ENCODE measurements at places on chromosomes 5 and 9.

DNA sequence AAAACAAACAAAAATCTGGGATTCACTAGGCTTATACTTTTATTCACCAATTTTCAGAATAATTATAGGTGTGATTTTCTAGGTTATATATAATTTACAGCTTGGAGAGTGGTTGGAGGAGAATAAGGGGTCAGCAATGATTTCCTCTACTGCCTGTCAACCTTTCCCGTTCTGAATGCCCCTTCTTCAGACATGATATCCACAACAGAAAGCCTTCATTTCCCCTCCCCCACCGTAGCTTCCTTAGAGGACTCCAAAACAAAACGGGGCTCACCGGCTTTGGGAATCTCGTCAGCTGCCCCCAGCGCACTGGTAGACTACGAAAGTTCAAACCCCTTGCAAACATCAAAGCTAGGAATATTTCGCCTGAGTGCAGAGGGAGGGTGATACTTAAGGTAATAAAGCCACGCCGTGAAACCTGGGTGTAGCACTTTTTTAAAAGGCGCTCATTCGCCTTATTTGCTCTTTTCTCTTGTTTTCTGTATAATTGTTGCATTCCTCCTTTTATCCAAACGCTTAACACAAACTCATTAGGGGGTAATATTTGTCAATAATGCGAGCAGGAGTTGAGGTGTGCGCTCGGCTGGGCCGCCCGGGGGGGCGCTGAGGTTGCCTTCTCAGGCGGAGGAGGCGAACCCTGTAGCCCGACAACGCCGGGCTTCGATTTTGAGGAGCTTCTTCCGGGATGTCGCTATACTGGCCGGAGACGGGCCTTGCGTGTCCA is 2.4 kb downstream of the OTP start:
- DNase-seq, result no peak

- no peak for DNase-seq
Measured at GRCh38 chr9:18489861-18490260, 15.9 kb downstream of the ADAMTSL1 start.

DNA sequence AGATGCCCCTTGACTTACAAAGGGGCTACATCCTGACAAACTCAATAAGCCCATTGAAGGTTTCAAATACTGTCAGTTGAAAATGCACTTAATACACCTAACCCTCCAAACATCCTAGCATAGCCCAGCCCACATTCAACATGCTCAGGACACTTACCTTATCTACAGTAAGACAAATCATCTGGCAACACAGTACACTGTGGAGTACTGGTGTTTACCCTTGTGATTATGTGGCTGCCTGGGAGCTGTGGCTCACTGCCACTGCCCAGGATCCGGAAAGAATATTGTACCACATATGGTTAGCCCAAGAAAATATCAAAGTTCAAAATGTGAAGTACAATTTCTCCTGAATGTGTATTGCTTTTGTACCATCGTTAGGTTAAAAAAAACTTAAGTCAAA is 562.2 kb downstream of the HTR1A start:
- DNase-seq, result no peak

DNA sequence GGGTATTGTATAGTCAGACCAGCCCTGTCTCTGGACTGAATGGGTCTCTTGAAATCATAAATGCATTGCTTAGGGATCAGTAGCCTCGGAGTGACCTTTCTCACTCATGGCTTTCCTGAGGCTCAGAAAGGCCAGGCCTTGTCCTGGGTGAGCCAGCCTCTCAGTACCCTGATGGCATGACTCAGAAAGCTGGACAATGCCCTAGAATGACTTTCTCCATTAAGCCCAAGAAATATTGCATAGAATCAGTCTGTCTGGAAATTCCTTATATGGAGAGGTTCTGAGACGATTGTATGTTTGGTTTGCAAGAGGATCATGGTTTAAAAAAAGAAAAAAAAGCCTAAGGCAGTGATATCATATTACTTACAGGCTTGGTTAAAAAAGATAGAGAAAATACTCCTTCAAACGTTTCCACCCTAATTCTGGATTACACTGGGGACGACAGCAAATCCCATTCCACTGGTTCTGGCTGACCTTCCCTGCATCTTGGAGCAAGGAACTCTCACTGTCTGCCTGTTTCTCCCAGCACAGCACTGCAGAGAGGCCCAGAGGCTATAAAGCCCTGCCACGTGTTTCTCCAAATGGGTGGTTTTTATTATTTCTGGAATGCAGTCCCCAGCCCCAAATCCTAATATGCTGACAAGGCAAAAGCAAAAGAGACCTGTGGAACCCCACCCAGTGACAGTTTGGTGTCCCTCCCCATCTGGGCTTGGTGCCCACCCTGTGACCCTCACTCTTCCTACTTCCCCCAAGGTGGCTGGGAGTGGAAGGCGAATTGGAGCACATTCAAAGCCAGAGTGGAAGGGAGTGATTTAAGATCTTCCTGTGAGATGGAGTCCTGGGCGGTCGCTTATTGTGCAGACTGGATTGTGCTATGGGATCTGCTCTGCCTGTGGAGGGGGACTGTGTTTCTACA is 34.4 kb downstream of the MAP1B start:
- DNase-seq, result no peak

DNA sequence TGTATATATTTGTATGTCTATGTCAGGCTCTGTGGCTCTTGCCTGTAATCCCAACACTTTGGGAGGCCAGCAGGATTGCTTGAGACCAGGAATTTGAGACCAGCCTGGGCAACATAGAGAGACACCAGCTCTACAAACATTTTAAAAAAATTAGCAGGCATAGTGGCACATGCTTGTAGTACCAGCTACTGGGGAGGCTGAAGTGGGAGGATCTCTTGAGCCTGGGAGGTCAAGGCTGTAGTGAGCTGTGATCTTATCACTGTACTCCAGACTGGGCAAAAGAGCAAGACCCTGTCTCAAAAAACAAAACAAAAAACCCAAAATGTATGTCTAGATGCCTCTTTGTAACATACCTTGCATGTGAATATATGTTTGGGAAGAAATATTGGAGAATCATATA is 15.8 kb downstream of the ARRDC3 start:
- DNase-seq, result no peak

DNA sequence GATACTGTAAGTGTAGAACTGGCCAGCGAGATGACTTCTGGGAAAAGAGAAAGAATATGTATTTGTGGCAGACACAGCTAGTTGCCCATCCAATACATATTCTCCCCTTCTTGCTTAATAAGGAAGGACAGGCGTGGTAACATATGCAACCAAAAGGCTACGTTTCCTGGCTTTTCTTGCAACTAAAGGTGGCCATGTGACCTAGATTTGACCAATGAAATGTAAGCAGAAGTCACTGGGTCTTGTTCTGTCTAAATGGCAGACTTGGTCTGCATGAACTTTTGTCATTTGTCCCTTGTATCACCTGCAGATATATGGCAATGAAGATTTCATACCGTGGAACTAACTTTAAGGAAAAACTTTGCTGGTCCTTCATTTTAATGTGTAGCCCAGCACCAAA is 183.8 kb downstream of the CDH12 start:
- DNase-seq, result no peak

DNA sequence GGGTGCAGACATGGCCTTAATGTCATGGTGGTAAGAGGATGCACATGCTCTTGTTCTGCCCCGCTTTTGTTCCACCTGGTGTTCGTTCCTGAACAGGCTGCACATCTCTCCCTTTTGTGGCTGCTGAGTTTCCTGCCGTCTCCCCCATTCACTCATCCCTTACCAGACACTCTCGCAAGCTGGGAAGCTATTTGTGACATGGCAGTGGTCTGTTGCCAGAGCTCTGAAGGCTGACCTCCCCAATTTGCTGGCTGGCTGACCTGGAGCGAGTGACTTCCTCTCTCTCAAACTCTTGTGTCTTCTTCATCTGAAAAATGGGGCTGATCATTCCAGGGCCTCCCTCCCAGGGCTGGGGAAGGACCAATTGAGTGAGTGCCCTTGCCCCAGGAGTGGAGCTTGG is 35.9 kb downstream of the HRH2 start:
- no peak for DNase-seq

GRCh38 chr9:72349911-72350310 is 15.1 kb downstream of the ZFAND5 start:
- DNase-seq, result no peak

DNA sequence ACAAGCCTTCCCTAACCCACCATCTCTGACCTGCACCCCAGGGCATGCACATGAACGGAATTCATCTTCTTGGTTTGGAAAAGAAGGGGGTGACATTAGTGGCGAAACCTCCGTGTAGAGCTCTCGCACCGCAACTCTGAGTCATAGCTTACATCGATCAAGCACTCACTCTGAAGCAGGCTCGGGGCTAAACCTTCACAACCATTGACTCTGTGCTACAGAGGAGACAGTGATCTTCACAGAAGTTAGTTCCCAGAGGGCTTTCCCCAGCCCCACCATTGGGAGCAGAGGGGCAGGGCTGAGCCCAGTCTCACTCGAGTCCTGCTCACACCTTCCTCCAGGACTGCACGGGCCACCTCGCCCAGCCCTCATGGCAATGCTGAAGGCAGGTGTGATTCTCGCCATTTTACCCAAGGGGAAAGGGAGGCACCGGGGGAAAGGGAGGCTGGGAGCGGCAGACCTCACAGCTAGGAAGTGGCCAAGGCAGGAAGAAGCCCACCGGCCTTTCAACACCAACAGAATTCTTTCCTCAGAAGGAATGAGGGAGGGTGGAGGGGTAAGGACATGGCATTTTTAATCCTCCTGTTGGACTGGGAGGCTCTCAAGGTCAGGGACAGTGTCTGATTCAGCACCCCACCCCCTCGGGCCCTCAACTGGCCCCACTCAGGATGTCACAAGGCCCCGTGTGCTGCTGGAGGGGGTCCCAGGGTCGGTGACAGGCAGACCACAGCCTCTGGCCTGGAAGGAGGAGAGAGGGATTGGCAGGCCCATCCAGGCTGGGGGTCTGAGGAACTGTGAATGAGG is 25.9 kb upstream of the IL17B start:
- DNase-seq, result no peak

GRCh38 chr5:136724161-136724560 is 358.8 kb upstream of the TRPC7 start:
- no peak for DNase-seq

DNA sequence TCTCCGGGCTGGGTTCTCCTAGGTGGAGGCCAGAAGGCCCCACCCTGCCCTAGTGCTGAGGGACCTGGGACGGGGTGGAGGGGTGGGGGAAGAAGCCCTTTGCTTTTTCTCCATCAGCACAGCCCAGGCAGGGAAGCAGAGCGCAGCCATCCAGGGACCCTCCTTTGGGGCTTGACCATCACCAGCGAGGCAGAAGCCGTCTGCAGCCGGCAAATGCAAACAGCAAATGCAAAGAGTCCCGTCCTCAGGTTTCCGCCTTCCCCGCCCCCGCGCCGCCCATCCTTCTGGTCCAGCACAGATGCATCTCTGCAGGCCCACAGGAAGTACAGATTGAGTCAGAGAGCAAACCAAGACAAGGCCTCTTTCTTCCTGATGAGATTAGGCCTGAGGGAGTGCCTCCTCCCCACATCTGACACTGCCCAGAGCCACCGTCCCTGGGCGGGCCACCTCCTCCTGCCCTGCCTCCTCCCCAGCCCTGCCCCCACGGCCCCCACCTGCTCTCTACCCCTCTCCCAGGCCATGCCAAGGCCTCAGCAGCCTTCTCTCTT is 23.4 kb downstream of the CORO2A start:
- no peak for DNase-seq

DNA sequence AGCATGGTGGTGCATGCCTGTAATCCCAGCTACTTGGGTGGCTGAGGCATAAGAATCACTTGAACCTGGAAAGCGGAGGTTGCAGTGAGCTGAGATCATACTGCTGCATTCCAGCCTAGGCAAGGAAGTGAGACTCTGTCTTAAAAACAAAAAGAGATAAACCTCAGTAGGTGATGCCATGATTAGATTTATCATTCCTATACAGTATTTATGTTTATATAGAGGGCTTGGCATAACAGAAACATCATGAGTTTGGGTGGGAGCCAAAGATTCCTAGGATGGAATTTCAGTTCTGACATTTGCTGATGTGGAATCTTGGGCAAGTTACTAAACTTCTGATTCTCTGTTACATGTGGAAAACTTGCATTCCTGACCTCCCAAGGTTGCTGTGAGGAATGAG is 22.3 kb downstream of the RFK start:
- DNase-seq, result no peak

- no peak for DNase-seq
Measured at GRCh38 chr9:128901379-128901778, 19.4 kb upstream of the PHYHD1 start.

DNA sequence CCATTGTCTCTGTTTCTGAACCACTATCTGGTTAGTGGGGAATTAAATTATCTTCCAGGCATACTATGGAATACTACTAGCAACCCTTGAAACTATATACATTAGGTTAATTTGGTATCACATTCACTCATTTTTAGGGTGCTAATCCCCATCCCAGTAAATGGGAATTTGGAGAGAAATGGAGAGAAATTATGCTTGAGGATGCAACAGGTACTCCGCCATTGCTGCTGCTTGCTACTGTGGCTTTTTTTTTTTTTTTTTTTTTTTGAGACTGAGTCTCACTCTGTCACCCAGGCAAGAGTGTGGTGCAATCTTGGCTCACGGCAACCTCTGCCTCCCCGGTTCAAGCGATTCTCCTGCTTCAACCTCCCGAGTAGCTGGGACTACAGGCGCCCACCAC is 66.1 kb downstream of the AK8 start:
- DNase-seq, result no peak

- no peak for DNase-seq
Measured at GRCh38 chr5:64570395-64570996, 64.7 kb downstream of the RGS7BP start.

GRCh38 chr5:175384724-175385552 is 59.0 kb downstream of the DRD1 start:
- DNase-seq, result no peak

GRCh38 chr5:71483355-71483754 is 27.9 kb downstream of the BDP1 start:
- no peak for DNase-seq

DNA sequence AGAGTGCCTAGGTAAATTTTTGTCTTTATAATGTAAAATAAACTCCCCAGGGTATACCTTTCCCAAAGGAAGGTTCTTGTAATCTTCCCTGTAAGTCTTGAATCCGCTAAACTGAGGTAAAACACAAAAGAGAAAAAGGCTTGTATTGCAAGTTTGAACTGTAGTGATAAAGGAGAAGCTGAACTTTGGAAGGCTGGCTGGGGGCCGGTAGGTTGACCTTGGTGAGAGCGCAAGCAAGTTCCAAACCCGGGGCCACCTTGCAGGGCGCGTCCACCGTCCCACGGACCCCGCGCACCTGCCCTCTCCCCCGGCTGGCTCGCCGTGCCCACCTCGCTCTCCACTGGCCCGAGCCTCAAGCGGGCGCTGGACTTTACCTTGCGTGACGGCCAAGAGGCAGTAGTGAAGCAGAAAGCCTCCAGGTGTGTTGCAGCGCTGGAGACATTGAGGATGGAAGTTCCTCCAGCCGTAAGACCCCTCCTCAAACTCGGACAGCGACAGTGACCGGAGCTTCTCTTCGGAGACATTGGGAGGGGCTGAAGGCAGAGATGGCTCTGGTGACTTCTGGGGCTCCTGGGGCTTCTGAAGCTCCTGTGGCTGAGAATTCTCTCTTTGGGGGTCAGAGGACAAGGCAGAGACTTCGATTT is 428 bp downstream of the SLCO4C1 start:
- no peak for DNase-seq

DNA sequence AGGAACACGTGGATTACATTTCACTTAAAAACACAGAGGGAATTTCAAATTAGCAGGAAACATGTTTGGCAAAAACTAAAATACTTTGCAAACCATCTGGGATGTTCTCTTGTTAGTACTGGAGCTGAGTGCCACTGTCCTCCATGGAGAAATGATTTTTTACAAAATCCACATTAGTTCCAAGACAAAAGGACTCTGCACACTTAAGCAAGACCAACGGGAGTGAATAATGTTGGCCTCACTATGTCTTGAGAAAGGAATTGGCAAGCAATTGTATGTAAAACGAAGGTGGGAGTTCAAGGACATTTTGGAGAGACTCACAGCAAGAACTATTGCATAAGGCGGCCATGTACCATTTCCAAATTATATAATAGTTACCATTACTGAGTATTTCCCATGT is 547.5 kb downstream of the EBF1 start:
- no peak for DNase-seq

Measured in activated T-cell treated with anti-CD3 and anti-CD28 coated beads for 4 hours (primary cell).